Stimulated activated CD4-positive, alpha-beta T cell treated with anti-CD3 and anti-CD28 coated beads, Interleukin-12 subunit alpha, Interleukin-12 subunit beta, amount 100 ng/mL, for 48 hours (primary cell): ENCODE measurements at places on chromosomes 3 and 15.

GRCh38 chr3:71443332-71443731, 140.2 kb downstream of the FOXP1 start:
- DNase-seq: no peak

GRCh38 chr3:100226712-100227429, 33.9 kb upstream of the TBC1D23 start:
- no peak for DNase-seq

GRCh38 chr3:10332481-10333348, 11.8 kb upstream of the SEC13 start:
- no peak for DNase-seq

- no peak for DNase-seq
Measured at GRCh38 chr15:58558777-58559176, 127.0 kb downstream of the LIPC start.

DNA sequence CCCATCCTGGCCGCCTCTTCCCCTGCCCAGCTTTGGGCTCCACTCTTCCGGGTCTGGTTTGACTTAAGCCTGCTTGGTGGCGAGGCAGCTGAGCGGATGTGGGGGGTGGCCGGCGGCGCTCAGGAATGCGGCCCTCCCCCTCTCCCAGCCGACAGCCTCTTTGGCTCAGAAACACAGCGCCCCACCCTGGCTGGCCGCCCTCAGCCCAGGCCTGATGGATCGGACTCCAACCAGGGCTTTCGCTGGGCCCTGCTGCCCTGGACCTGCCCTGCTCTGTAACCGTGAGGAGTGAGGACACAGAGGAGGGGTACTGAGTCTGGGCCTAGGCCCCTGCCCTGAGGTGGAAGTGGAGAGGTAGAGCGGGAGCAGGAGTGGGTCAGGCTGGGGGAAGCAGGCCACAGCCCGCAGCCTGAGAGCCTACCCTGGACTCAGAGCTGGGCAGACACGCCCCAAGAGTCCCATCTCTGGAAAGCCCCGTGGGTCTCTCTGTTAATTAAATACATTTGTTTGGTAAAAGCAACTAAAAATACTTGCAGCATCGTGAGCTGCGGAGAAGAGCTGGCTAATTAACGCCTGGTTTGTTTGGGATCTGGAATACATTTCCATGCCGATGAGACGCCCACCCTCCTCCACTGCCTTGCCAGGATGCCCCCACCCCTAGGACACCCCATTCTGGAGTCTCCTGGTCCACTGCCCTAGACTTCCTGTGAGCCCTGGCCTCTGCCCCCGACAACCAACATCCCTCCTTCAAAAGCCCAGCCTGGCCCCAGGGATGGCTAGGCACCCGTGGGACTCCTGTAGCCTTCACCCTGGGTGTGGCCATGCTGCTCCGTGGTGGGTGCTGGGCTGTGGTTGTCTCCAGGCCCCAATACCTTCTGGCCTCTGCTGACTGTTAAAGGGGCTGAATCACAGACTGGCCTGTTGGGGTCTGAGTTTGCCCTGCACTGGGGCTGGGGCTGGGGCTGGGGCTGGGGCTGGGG, 19.6 kb downstream of the PLXNA1 start:
- no peak for DNase-seq

DNA sequence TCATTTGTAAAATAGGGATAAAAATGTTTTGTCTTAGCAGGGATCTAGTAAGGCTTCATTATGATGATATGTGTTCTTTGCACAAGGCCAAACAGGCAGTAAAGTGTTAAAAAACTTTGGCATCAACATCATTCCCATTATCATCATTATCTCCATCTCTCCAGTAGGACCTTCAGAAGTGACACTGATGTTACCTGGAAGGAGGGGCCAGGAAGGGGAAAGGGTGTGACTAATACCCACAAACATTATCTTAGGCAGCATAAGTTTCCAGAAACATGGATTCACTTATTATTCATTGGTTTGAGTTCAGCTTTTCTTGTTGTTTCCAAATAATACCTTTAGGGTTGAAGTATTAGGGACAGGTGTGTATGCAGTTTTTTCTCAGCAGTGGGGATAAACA, 399.6 kb downstream of the PTPRG start:
- no peak for DNase-seq

DNA sequence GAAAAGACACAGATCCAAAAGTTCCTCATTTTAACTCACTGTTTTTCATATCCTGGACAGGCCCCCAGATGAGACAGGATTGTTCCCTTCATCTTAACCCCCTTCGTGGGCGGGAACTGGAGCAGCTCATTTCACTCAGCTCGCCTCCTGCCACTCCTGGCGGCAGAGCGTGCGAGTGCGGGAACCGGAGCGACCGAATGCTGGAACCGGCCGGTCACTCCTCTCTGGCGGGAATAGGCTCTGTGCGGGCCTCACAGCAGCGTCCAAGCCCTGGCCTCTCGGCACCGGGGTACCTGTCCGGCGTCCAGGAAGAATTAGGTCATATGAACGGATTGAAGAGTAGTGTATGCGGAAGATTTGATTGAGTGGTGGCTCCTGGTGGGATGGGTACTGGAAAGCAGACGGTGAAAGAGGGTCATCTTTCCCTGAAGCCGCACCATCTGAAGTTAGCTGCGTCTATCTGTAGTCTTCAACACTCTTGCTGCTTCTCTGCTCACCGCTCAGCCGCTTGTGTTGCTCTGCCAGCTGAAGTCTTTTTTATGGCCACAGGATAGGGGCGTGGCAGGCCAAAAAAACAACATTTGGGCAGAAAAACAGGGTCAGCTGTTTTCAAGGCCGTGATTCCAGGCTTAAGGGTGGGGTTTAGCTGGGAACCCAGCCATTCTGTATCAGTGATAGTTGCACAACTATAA, 42.3 kb upstream of the FXR1 start:
- no peak for DNase-seq

DNA sequence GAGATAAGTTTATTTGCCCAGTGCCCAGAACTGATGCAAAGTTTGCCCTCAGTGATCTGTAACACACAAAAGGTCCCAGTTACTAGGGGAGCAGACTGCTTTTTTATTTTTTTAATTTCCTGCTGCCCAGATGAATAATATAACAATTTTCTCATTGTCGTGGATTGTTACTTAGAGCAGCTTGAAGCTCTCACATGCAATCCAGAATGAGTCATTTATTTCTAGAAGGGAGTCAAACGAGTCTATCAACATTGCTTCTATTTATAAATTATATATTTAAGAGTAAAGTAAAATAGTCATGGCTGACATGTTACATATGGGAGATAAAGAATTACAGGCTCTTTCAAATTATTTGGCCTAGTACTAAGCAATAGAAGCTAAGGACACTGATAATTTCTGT, 41.3 kb downstream of the MEIS2 start:
- DNase-seq: no peak

DNA sequence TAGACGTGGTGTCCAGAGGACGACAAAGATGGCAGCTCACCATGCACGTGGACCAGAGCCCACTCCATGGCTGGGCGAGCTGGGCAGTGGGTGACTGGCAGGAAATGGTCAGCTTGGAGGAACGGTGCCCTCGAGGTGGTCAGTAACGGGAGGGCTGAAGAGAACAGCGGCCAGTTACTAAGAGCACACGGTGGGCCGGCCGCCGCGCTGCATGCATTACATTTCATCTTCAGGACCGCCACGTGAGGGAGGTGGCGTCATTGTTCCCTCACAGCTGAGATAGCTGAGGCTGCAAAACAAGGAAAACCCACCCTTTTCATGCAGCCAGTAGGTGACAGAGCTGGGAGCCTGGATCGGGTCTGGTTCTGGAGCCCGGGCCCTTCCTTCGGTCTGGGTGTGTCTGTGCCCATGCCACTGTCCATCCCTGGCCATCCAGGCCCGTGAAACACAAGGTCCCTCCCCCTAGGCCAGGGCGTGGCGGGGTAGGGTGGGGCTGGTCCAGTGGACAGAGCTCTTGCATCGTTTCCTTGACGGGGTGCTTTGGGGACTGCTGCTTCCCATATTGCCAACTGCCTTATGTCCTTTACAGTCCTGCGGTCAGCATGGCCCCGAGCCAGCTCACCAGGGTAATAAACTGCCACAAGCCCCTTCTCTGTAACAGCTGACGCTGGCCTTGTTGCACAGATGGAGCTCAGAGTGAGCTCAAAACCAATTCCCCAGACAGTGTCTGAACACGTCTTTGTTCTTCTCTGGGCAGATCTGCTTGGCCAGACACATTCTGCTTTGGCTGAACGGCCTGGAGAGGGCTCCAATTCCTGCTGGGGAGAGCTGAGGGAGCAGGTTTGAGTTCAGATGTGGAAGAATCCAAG, 51.8 kb downstream of the RGMA start:
- DNase-seq: no peak

DNA sequence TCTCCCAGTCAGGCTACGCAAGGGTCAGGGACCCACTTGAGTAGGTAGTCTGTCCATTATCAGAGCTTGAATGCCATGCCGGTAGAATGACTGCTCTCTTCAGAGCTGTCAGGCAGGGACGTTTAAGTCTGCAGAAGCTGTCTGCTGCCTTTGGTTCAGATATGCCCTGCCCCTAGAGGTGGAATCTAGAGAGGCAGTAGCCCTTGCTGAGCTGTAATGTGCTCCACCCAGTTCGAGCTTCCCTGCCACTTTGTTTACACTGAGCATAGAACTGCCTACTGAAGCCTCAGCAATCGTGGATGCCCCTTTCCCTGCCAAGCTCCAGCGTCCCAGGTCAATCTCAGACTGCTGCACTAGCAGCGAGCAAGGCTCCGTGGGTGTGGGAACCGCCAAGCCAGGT, 57.5 kb upstream of the SETMAR start:
- no peak for DNase-seq

DNA sequence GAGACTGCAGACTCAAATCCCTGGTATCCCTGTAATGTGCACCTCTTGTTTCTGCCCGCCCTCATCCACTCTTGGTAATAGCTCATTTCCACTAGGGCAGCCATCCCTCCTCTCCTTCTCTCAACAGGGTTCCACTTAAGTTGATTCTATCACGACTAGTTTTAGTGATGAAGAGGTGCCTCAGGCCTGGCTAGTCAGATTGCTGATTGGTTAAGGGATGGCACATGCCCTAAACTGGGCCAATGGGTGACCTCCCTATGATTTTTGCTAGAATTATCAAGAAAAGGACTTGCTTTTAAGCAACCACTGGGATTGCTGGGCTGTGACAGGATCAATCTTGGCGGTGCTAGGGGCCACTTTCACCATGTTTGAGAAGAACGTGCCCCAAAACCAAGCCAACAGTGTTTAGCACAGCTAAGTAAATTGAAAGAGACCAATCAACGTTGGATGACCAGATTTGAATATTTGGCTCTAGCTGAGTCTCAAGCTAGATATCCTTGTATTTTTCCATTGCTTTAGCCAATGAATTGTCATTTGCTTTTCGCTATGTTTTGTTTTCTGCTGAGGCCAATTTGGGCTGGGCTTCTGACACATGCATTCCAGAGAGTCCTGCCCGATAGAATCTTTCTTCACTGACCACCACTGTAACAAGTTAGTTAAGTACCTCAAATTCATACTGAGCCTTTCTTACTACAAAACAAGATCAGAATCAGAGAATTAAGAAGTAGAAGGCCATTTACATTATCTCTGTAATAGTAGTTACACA, 131.0 kb downstream of the PDZRN3 start:
- DNase-seq: no peak

DNA sequence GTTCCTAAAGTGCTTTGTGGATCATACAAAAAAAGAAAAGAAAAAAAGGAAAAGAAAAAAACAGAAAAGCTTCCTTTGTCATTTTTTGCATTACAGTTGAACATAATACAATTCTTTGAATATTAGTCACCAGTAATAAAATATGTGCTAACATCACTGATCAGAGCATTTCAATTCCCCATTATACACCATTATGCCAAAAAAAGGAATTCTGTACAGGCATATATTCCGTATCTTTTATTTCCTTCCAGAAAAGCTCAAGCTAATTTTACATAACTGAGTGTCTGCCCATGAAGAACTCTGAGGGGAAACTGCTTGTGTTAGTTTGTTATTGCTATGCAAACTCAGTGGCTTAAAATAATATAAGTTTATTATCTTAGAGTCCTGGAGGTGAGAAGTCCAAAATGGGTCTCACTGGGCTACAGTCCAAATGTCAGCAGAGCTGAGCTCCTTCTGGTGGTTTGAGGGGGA, 377.9 kb downstream of the GAP43 start:
- DNase-seq: no peak

GRCh38 chr3:15113471-15113870, 14.5 kb upstream of the RBSN start:
- no peak for DNase-seq

- DNase-seq: no peak
Measured at GRCh38 chr3:180749322-180749721, 70.0 kb upstream of the CCDC39 start.

DNA sequence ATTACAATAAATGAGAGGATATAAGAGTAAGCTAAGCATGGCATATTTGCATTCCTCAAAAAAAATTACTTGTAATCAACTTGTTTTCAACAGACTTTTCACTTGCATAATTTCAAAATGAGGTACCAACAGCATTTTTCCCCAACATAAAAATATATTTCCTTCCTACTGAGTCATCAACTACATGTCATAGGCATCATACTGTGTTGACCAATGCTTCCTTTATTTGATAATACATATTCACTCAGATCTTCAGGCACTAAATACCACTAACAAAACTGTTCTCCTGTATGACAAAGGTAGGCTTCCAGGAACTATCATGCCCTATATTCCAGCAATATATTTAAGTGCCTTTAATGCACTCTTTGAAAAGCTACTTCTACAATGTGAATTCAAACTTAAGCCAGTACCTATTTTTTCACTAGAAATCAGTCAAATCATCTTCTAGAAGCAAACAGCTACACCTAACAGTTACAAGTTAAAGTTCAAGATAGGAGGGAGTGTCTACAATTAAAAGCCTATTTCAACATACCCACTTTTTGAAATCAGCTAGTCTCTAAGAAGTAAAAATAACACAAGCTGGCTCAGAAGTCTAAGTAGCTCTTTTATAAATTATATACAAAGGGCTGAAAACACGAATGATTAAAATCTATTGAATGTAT, 11.3 kb downstream of the ADAM10 start:
- no peak for DNase-seq

GRCh38 chr3:139463466-139463865, 12.8 kb downstream of the RBP2 start:
- no peak for DNase-seq

DNA sequence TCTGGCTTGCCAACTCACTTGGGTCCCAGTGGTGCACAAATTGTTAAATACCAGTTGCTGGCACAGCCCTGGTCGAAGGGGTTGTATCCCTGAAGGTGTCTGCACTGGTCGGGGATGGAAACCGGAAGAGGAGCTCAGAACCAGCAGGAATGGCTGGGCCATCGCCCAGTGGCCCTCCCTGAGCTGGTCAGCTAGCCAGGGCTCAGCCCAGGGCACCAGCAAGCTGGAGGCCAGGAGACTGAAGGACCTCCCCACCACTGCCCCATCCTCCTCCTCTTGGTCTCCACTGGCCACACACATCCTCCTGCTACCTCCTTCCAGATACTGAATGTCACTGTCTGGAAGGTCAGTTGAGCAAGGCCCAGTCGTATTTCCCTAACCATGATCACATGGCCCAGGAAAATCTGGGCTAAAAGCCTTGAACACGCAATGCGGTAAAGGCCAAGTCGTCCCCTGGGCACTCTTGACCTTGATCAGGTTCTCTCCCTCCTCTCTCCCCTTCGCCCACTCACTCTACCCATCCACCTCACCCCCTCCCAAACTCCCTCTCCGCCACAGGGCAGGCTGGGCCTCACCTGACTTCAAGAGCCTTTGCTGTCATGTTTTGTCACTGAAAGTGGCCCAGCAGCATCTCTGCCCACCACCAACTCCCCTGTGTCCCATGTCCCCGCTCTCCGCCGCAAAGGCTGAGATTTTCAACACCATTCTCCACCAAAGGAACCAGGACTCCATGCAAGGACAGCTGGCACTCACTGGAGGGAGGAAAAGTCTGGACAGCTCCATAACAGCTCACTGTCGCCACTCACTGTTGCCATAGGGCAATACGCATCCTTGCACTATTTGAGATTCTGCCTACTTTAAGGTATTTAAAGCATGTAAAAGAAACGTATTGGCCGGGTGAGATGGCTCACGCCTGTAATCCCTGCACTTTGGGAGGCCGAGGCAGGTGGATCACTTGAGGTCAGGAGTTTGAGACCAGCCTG, 12.1 kb downstream of the ZDHHC19 start:
- DNase-seq: no peak
